Stomach (tissue), 19 donors: ENCODE measurements at places on chromosomes 16 and 17.

DNA sequence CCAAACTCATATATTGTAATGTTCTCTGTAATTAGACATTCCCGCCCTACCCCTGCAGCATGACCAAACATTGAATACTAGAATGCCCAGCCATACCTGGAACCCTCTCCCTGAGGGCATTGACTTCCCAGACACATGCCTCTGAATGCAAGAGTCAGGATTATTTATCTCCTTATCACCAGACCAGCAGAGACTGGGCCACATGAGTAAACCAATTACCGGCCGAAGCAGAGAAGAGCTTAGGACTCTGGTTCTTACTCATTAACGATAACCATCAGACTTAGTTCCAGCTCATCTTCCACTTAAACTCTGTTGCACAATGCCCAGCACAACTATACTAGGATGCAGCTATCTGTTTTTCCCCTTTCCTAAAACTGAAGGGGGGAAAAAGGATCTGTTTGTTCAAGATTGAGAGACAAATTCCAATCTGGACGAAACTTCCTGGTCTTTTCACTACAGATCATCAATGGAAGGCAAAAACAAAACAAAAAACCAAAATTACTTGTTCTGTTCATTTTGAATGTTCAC, 88.2 kb upstream of the CORO6 start:
- no peak for DNase-seq

- DNase-seq, result no peak
Measured at GRCh38 chr17:32021615-32021955, 14.4 kb downstream of the LRRC37B start.

GRCh38 chr16:2987833-2988232, 7.6 kb upstream of the PKMYT1 start:
- no peak for DNase-seq

GRCh38 chr17:82323514-82324234, 6.3 kb upstream of the CD7 start:
- no peak for DNase-seq

GRCh38 chr16:55955845-55956244, 80.7 kb upstream of the CES5A start:
- DNase-seq, result no peak

GRCh38 chr17:64192589-64192988, 62.6 kb upstream of the ERN1 start:
- DNase-seq, result no peak

DNA sequence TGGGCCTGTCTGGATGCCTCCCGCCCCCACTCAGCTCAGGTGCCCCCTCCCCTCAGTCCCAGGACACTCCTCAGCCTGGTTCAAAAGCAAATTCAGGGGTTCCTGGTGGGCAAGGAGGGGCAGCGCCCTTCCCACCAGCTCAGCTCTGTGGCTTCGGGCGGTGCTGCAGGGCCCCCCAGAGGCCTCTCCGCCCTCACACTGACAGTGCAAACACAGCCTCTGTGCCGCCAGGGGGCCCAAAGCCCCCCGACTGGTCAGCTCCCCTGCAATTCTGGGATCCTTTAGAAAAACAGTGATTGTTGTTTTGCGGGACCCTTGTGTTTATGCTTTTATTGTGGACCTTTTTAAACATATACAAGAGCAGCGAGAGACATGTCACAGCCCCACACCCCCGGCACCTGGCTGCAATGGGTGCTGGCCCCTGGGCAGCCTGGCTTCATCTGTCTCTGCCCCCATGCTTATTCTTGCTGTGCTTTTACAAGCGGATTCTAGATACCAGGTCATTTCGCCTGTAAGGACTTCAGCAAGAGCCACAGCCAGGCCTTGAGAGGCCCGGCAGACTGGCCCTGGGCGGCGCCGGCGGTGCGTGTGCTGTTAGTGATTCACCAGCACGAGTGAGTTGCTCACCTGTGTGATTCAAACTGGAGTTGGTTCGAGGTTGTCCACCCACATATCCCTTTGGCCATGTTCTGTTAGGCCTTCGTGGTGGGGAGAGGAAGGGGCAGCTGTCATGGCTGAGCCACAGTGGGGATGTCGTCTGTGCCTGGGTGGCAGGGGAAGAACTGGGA, 21.2 kb downstream of the ZNF469 start:
- DNase-seq, result no peak

GRCh38 chr16:74608944-74609343, 2.0 kb upstream of the GLG1 start:
- DNase-seq, result no peak

GRCh38 chr16:57765160-57765728, 29.7 kb downstream of the KATNB1 start:
- no peak for DNase-seq

DNA sequence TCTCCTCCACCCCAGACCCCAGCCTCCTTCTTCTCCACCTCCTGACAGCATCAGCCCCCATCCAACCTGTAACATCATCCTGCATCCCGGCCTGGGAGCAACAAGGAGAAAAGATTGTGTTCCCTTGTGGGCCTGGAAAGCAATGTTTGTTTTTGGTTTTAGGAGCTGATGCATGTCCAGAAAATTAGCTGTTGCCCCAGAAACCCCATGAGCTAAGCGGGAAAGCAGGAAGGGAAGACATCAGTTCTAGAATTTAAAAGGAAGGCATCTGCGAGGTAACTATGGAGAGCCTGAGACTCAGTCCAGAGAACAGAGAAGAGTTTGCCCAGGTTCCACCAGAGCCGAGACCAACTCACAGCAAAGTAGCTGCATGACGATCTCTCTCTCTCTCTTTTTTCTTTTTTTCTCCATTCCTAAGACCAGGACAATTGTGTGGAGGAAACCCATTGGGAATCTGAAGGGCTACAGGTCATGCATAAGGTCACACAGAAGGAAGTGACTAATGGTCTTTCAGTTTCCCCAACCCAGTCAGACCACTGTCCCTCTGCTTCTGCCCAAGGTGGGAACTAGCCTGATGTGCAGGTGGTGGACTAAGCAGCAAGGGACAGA, 124.4 kb downstream of the SLC39A11 start:
- no peak for DNase-seq

DNA sequence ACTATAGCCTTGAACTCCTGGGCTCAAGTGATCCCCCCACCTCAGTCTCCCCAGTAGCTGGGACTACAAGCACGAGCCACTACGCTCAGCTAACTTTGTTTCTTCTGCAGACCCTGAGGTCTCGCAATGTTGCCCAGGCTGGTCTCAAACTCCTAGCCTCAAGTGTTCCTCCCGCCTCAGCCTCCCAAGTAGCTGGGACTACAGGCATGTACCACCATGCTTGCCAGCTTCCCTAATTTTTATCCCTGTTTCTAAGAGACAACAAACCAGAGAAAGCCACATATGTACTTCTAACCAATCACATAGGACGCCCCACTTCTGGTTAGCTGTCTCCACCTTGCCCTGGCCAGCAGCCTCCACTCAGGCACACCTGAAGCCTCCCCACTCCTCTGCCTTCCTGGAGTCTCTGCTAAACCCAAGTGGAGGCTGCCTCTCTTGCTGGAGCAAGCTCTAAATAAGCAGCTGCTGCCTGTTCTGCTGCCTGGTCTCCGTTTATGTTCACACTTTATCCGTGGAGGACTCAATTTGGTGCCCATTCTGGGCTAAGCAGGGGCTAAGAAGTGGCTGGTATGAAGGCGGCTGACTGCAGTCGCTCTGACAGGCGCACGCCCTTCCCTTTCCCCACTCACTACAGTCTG, 24.7 kb downstream of the NSMCE1 start:
- no peak for DNase-seq

DNA sequence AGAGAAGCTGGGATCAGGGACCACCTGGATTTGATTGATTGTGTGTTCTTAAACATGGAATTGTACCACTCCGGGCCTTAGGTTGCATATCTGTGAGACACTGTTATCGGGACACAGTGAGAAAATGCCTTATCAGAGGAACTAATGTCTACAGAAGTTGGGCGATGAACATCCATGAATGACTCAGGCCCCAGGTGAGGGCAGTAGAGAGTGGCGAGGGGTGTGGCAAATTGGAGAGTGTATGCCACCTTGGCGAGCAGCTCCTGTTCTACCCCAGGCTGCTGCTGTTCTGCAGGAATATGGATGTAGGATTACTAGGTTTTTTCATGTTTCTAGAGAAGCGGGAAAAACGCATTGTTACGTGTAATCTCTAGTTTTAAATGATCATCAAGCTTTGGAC, 38.8 kb downstream of the CLEC16A start:
- DNase-seq, result peak; percentile 44

DNA sequence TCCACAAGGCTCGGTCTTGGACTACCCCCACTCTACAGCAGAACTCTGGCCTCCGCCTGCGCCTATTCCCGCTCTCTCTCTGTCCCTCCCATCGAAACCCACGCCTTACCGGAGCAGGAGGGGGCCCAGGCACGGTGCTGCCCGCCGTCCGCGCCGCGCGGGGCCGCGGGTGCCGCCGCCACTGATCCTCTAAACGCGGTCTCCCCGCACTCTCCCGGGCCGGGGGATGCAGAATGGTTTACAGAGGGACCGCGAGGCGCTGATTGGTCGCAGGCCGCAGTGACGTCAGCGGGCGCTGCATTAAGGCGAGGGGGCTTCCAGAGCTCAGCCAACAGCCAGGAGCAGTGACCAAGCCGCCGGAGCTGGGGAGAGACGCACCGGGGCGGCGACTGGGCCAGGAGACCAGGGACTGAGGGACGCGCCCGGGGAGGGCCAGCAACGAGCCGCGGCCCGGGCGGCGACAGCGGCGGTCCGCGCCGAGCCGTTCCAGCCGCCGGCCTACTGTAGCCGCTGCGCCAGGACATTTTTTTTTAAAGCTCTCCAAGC, 747 bp upstream of the LHX1 start:
- DNase-seq, result no peak

DNA sequence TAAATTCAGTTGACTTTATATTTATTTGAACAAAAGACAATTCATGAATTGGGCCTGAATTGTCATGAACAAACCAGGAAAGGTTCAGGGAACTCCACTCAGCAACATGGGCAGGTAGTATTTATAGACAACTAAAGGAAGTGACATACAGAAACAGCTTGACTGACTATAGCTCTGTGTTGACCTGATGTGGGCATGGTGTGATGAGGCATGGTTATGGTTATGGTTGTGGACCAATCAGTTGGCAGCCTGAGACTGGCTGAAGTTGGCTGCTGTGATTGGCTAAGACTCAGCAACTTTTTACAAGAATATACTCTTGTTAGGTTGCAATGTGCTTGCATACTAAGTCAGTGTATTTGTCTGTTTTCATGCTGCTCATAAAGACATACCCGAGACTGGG, 108.4 kb downstream of the HS3ST3B1 start:
- DNase-seq, result no peak

DNA sequence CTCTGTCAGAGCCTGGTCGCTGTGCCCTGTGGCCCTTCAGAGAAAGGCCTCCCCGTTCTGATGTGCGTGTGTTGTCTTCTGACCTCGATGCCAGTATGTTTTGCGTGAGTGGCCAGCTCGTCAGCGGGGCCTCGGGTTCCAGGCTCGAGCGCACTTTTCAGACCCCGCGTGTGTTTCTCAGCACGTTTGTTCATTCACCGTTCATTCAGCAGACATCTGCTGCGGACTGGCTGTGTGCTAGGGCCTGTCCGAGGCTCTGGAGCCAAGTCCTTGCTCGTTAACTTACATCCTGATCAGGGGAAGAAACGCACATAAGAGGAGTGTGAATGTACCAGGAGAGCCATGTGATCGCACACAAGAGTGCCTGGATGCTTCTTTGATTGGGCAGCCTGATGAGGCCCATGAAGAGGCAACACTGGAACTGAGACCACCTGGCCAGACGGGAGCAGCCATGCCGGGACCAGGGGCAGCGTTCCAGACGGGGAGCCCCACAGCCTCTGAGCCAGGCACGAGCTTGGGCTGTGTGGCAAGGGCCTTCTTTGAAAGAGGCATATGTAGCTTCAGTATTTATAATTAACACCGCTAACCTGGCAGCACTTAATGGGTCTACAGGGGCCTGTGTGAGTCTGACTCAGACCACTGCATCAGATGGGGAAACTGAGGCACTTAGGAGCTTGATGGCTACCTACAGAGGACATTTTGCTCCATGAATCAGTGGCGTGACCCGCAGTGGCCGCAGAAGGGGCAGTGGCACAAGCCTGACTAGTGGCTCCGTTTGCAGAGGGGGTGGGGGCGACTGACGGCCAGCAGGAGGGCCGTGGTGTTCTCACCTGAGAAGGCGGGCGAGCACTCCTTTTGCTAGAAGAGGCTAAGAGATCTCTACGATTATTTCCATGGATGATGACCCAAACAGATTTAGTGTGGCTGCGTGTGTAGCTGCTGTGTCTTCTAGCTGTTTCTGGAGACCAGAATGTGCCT, 187.9 kb upstream of the CHMP6 start:
- DNase-seq, result no peak

DNA sequence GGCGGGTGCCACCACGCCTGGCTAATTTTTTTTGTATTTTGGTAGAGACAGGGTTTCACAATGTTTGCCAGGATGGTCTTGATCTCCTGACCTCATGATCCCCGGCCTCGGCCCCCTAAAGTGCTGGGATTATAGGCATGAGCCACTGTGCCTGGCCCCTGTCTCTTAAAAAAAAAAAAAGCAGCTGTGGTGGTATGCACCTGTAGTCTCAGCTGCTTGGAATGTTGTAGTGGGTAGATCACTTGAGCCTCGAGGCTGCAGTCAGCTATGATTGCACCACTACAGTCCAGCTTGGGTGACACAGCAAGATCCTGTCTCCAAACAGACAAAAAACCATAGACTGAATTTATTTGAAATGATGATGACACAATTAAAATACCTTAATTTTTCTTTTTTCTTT, 24.3 kb downstream of the CDK12 start:
- no peak for DNase-seq

DNA sequence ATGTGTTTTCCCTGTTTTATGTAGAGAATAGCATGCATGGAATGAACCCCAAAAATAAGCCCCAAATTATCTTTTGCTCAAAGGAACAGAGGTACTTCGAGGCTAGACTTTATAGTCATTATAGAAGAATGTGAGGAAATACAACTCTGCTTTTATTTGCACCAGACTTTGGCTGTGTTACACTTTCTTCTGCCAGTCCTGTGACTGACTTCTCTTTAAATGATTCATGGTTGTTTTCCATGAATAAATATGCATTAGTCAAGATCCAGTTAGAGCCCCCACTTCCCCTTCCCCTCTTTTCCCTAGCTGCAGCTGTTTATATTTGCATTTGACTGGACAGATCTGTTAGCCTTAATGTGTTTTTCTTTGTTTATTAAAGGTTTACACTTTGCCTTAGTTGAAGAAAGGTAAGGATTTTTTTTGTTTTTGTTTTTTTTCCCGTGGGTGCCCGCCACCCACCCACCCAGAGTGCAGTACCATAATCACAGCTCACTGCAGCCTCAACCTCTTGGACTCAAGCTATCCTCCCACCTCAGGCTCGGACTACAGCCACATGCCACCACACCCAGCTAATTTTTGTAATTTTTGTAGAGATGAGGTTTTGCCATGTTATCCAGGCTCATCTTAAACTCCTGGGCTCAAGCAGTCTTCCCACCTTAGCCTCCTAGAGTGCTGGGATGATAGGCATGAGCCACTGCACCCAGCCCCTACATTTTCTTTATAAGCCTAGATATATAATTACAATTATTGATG, 152.6 kb downstream of the CYB561 start:
- DNase-seq, result peak; percentile 30

DNA sequence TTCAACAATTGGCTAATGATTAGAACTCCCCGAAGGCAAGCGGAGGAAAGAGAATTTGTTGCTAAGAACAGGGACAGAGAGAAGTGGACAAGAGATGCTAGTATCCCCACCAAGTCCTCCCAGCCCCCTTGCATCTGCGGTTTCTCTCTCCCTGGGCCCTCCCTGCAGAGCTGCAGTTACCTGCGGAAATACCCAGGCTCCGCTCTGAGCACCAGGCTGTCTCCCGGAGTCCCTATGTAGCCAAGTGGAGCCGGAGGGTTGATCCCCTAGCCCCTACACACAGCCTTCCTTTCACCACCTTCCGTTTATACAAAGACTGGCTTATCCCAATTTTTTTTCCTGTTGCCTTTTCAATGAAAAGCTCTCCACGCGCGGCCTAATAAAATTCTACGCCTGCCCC, 834.4 kb downstream of the KCNJ2 start:
- DNase-seq, result no peak
